Neuronal stem cell (in vitro differentiated cells): ENCODE measurements at places on chromosomes 4 and X.
A peak's percentile ranks its signal among the peaks of the same experiment; 100 is the strongest.

- no peak for DNase-seq
Observed at GRCh38 chr4:79528241-79528706, 120.2 kb upstream of the GK2 start.

DNA sequence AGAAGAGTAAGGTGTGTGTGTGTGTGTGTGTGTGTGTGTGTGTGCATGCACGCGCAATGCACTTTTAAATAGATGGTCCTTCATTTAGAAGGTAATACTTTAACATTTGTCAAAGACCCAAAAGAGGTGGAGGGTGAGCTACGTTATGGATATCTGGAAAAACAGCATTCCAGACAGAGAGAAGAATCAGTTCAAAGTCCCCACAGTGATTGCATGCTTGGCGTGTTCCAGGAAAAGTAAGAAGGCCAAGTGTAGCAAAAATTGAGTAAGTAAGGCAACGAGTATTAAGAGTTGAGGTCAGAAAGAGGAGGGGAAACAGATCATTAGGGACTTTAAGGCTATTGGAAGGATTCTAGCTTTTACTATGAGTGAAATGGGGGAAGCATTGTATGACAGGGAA, 21.9 kb upstream of the GABRE start:
- no peak for DNase-seq

DNA sequence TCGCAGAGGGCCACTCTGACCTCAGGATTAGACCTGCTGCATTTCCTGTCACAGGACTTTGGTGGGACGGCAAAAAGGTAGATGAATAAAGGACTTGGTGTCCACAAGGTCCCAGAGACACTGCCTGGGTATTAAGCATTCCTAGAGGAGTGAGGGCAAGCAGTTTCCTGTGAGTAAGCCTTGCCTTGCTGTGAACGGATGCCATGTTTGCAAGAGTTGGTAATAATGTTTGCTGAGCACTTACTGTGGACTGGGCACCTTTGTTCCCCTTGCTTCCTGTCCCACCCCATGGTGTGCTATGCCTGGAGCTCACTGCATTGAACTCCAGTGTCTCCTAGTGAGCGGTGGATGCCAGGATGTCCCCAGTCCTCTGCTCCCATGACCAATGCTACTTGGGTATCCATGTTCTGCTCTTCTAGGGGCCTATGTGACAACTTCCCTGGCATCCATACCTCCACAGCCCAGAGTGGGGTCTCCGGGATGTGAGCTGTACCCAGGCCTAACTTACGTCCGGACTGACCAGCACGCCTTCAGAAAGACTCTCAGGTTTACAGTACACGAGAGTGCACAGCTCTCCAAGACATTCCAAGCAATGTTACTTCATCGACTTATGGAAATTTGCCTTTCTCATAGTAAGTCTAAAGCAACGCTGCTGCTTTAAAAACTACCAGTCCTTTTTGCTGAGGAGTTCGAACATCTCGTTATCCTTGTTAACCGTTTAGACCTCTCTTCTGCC, 95.5 kb upstream of the MSX1 start:
- no peak for DNase-seq

DNA sequence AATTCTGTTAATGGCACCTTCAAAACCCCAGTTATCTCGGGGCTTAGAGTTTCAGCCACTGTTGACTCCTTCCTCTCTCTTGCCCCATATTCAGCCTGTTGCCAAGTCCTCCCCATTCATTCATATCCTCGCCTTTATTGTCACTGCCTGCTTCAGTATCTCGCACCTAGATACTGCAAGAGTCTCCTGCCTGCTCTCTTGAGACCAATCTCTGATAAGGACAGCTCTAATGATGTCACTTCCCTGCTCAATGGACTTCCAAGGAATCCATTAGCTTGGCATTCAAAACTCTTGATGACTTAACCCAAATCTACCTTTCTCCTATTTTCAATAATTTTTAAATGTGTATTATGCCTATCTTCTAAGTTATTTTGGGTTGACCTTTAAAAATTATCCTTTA, 1.1 kb upstream of the UBE2A start:
- no peak for DNase-seq

DNA sequence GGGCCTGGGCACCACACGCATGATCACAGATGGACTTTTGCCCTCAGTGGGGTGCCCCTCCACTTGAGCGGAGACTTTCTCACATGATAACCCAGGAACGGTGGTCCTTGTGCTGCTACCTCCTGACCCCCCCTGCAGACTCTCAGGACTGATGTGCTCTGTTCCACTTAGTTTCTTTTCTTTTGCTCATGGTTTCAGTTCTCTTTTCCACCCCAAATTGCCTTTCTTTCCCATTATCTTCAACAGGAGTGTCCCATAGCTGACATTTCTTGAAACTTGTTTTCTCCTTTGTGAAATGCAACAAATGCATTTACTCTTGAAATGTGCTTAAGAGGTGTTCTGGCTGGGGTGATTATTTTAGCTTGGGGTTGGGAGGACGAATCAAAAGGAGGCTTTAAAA, 9.0 kb downstream of the MPC1L start:
- no peak for DNase-seq

- DNase-seq: no peak
Observed at GRCh38 chr4:78379991-78380729, 171.4 kb upstream of the ANXA3 start.

DNA sequence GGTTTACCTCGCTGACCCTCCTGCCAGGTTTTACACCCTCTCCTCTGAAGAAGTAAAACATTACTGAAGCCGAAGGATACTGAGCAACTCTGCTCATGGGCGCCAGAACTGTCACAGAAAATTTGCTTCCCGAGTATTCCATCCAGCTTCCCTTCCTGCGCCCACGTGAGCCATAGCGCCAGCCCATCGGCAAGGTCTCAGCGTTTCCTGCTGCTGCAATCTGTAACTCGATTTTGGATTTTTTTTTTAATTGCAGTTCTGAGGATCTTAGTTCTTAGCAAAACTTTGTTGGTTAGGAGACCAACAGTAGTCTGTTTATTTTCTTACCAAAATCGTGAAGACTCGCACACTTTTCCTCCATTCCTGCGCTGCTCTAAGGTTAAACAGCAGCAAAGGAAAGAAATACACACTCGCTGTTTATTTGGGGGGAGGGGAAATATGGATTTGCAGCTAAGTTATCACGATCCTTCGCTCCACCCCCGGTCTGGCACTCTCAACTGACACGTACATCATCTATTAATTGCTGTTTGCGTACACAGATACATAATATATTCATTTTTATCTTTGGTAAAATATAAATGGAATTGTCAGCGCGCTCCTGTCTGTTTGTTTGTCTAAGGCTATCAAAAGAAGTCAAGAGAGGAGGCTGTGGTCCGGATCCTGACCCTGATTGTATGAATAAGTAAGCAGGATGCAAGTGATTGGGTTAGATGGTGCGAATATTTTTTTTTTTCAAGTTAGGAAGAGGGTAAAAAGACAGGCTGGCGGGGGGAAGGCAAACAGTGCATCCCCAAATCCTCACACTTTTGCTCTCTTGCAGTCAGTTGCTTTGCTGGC, at the start of gene TLL1:
Gene TLL1, plus strand, starts transcription at position 777 of the 837 bp plus-strand sequence. CDS start 668 bp downstream, outside the sequence.
- DNase-seq: no peak

DNA sequence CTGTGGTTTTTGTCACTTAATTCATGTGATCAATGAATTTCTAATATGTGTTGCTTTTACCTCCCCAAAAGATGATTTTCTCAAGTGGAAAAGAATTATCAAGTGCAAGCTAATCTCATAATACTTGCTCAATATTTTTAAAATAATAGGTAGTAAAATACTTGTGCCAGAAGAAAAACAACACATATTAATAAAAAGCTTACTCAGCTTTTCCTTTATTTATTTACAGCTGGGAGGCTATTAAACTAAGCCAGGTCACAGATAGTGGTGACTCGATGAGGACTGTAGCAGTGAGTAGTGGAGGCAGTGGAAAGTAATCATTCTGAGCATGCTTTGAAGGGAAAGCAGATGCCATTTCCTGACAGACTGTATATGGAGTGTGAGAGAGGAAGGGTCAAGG, 96.1 kb downstream of the PRDM5 start:
- no peak for DNase-seq

GRCh38 chr4:119894650-119895208, 171.9 kb downstream of the MAD2L1 start:
- DNase-seq: no peak

- no peak for DNase-seq
Observed at GRCh38 chrX:56986138-56986537, 9.2 kb downstream of the SPIN3 start.

- peak; percentile 24 for DNase-seq
Observed at GRCh38 chr4:100849319-100849718, 331.5 kb upstream of the EMCN start.

GRCh38 chr4:94349193-94349592, 6.6 kb upstream of the HPGDS start:
- DNase-seq: no peak

GRCh38 chr4:71187404-71188155, 151.2 kb upstream of the SLC4A4 start:
- DNase-seq: peak; percentile 14

DNA sequence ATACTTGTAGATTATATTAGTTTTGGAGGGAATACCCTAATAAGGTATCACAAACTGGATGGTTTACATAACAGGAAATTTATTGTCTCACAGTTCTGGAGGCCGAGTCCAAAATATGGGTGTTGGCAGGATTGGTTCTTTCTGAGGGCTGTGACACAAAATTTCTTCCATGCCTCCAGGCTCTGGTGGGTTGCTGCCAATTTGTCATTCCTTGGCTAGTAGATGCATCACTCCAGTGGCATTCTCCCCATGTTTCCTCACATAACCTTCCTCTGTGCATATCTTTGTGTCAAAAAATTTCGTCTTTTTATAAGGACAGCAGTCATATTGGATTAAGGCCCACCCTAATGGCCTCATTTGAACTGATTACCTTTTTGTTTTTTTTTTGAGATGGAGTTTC, 49.3 kb downstream of the APELA start:
- DNase-seq: no peak

DNA sequence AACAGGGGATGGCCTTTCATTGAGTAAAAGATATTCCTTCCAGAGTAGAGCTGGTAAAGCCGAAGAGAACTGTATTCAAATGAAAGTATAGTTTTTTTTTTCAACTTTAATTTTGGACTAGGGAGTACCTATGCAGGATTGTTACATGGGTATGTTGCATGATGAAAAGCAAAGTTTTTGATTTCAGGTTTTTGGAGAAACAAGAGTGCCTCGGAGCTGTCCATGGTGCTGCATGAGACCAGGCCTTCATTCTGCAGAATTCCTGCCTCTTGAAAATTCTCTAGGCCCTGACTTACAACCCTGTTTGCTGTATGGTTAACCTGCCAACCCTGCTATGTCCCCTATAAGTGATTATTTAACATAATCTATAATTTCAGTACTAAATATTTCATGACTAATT, 1065.7 kb upstream of the FTHL17 start:
- peak; percentile 9 for DNase-seq

DNA sequence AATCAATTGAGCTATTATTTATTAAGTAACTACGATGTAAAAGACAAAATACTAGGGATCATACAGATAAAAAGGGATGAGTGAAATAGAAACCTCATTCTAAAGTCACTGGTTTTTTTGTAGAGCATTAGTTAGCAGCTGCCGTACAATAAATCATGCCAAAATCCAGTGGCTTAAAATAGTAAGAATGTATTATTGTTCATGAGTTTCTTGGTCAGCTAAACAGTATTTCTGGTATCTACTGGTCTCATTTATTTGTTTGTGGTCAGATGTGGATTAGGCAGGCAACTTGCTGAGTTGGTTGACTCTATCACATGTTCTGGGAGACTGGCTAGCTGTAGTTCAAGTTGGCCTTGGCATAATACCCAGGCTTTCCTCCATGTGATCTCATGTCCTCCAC, 667.3 kb downstream of the GALNTL6 start:
- DNase-seq: no peak

DNA sequence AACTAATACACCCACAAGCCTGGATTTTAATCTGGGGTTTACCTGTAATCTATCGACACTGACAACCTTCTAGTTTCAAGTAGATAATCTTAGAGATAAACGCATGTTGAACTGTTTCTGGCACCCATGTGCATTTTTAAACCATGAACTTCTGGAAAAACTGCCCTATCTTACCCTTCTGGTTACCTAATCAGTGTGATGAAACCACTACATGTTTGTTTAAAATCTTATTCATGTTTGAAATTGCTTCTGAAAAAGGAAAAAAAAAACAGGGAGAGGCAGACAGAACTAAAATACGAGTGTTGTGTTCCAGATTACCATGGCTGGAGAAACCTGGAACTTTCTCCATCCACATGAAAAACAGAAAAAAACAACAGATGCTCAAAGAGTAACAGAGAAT, 139.3 kb downstream of the MID1IP1 start:
- no peak for DNase-seq

GRCh38 chrX:112068430-112068829, 14.1 kb downstream of the TRPC5 start:
- no peak for DNase-seq

- DNase-seq: no peak
Observed at GRCh38 chr4:8095956-8096689, 62.5 kb downstream of the ABLIM2 start.

- no peak for DNase-seq
Observed at GRCh38 chrX:42524379-42524778, 253.6 kb downstream of the PPP1R2C start.

GRCh38 chr4:57544811-57545654, 434.8 kb upstream of the IGFBP7 start:
- no peak for DNase-seq

GRCh38 chr4:35965300-35965699, 279.0 kb downstream of the ARAP2 start:
- DNase-seq: no peak

DNA sequence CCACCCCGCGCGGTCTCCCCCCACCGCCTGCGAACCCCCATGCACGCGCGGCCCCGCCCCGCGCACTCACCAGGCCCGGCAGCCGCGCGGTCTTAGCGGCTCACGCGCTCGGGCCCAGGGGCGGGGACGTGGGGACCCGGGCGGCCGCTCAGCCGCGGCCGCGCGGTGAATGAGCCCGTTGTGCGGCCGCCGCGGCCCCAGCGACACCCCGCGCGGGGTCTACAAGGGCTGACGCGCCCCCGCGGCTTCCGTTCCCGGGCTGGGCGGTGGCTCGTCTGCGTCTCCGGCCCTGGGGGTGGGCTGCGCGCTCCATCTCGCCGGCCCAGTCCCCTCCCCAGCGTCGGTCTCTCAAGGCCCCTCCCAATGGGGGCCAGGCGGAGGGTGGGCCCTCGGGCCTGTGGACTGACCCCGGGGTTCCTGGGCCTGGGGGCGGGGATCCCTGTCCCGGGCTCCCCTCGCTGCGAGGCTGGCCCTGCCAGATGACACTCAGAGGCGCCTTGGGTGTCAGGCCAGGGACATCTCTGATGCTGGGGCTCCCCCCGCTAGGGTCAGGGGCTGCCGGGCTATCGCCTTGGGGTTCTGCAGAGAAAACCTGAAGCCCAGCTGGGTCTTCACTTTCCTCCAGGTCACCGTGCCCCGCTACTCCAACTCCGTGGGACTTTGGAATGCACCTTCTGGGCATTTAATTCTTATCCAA, 4.3 kb upstream of the SLC26A1 start:
- DNase-seq: no peak
